Bone marrow (tissue), 2 donors: ENCODE measurements at places on chromosomes 5 and 9.

DNA sequence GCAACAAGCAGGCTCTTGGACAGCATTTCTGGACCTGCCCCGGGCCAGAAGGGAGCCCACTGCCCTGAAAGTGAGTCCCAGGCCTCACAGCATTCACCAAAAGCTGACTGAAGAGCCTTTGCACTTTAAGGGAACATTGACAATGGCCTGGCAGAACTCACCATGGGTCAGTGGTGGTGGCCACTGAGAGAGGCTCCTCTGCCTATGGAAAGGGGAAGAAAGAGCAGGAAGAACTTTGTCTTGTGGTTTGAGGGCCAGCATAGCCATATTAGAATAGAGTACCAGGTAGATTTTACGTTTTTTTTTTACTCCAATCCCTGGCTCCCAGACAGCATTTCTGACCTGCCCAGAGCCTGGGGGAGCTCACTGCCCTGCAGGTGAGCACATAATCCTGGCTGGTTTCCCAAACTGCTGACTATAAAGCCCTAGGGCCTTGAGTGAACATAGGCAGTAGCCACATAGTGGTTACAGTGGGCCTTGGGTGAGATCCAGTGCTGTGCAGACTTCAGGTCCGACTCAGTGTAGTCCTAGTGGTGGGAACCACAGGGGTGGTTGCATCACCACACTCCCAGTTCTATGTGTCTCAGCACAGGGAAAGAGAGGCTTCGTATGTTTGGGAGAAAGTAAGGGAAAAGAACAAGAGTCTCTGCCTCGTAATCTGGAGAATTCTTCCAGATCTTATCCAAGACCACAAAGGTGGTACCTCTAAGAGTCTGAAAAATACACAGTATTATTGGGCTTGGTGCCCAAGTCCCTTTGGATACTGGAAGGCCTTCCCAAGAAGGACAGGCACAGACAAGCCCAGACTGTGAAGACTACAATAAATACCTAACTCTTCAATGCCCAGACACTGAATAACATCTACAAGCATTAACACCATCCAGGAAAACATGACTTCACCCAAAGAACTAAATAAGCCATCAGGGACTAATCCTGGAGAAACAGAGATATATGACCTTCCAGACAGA lies 89.5 kb downstream of the TSSK1B start:
- no peak for DNase-seq

DNA sequence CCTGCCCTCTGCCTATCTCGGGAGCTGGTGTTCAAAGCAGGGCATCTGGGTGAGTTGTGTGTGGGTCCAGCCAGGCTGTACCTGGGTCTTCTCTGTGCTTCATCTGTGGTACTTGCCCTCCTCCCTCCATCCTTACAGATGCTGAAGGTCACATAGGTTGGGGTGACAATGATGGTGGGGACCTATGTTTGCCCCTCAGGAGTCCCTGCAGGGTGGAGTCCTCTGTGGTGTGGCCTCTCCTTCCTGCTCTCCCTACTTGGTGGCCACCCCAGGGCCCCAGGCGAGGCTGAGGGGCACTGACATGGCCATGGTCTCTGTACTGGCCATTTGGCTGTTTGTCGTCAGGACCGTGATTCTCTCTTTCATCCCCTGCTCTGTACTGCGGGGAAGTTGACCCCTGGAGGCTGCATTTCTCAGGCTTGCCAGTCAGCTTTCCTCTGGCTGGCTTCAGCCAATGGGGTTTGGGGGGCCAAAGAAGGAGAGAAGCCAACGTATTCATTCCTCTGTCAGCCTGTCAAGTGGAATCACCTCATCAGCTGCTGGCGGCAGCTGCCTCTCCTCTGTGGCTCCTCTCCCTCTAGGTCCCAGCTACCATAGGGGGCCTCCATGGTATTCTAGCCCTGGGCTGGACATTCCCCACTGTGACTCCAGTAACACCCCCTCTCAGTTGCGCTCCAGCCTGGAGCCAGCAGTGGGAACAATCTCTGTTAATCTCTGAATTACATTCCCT lies 4.6 kb downstream of the DCANP1 start:
- no peak for DNase-seq

- no peak for DNase-seq
These were observed 43.1 kb downstream of the LHX2 start for GRCh38 chr9:124054582-124055227.

- DNase-seq: no peak
These were observed 405.4 kb upstream of the ACTBL2 start for GRCh38 chr5:57887851-57888621.

GRCh38 chr5:56350011-56350596 lies 117.0 kb upstream of the ANKRD55 start:
- DNase-seq: no peak

DNA sequence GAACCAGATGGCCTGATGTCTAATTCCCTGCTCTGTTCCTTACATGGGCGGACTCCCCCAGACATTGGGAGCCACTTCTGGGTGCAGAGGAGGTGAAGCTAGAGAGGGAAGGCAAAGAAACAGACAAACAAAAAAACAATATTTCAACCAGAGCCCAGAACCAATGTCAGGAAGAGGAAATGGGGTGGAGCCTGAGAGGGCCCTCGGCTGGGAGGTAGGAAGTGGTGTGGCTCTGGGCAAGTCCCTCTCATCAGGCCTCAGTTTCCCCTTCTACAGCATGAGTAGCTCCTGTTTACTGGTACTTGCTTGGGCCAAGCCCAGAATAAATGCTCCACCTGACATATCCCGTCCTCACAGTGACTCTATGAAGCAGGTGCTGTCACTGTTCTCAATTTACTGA lies 11.1 kb downstream of the SH2D3C start:
- no peak for DNase-seq

DNA sequence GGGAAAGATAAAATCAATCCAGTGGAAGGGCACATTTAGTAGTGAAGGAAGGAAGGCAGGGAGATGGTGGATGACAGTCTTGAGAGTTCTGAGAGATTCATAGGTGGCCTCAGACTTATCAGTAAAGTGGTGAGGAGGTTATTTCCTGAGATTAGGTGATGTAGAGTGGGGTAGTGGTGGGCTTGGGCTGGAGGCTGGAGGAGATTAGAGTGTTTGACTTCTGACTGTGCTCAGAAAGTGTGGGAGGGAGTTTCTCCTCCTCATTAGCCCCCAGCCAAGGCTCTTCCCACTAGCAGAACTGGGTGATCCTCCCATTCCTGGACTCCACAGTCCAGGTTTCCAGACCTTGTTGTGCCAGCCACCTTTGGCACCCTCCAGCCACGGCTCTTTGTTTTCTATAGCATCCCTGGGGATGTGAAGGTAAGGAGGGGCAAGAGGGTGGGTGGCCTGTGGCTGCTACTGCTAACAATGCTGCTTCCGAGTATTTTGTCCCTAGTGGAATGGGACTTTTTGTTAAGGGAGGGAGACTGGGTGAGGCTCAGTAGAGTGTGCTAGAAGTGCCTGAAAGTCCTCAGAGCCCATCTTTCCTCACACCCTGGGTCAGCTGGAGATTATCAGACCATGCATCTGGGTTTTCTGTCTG lies 94.4 kb downstream of the ADRB2 start:
- no peak for DNase-seq

DNA sequence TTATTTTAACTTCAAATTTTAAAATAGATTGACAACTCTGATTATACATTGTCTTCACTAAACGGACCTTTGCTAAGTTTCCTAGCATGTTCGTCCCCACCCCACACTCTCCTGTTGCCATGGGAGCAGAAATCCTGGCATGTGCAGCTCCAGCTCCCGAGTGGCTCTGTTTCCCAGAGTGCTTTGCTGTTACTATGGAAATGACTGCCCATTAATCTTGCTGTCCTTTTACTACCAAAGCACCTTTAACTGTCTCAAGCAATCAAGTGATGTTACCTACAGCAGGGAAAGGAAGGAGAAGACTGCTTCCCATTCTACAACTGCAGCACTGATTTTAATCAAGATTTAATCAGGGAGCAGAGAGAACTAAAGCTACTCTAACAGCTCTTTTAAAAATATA lies 212.0 kb upstream of the KIF2A start:
- DNase-seq: no peak

- DNase-seq: no peak
These were observed 31.6 kb downstream of the IER5L start for GRCh38 chr9:129146441-129146941.

DNA sequence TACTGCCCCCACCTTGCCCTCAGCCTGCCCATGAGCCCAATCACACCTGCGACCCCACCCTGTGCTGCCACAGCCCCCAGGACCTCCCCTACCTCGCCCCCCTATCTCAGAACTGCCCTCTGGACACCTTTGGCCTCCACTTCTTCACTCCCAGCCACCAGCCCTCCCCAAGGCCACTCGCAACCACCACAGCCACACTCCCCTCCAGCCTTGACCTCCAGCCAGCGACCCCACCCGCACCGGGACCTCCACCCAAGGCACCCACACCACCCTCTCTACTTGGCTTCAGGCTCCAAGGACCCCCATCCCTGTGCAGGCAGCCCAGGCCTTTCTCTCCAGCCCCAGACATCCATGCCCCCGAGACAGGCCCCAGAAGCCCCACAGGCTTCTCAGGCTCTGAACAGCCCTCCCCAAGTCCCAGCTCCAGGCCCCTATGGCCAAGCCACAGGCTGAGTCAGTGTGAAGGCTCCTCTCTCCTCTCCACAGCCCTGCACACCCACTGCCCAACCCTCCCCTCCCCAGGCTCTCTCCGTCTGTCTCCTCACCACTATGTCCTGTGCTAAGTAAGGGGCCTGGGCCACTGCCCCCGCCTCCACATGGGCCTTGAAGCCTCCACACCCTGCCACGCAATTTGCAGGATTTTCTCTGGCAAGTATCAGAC lies 2.0 kb downstream of the AK1 start:
- no peak for DNase-seq

GRCh38 chr9:32986971-32987370 lies 14.5 kb downstream of the APTX start:
- no peak for DNase-seq

- DNase-seq: no peak
These were observed 19.3 kb downstream of the AK8 start for GRCh38 chr9:132858751-132859150.

GRCh38 chr9:110197330-110198187 lies 10.4 kb downstream of the C9orf152 start:
- DNase-seq: no peak

DNA sequence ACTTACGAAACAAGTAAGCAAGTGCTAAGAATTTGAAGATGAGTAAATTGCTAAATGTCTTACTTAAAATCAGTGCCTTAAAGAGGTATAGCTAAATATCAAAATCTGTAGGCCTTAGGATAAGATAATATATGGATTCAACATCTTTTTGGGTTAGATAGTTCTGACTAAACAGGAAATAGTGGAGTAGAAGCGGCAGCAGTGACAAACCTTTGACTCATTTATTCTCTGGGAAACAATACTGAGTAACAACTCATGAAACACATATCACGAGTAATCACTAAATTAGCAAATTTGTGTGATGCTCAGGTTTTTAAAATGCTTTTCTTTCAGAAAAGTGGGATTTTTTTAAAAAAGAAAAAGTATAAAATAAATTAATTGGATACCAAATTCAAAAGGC lies 762.1 kb upstream of the TYRP1 start:
- no peak for DNase-seq

- DNase-seq: no peak
These were observed 129.2 kb downstream of the GOLPH3 start for GRCh38 chr5:32044939-32045338.

DNA sequence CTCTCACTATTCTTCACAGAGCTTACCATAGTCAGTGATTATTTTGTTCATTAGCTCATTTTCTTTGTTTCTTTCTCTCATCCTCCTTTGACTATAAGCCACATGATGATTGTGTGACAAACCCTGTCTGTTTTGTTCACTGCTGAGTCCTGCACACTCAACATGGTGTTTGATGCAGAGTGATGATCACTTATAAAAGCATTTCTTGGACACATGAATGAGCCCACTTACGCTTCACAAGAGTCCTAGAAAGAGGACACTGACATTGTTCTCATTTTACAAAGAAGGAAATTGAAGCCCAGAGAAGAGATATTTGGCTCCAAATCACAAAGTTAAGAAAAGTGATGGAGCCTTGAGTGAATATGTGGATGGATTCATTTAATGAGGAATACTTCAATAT lies 13.4 kb downstream of the ABLIM3 start:
- DNase-seq: no peak

DNA sequence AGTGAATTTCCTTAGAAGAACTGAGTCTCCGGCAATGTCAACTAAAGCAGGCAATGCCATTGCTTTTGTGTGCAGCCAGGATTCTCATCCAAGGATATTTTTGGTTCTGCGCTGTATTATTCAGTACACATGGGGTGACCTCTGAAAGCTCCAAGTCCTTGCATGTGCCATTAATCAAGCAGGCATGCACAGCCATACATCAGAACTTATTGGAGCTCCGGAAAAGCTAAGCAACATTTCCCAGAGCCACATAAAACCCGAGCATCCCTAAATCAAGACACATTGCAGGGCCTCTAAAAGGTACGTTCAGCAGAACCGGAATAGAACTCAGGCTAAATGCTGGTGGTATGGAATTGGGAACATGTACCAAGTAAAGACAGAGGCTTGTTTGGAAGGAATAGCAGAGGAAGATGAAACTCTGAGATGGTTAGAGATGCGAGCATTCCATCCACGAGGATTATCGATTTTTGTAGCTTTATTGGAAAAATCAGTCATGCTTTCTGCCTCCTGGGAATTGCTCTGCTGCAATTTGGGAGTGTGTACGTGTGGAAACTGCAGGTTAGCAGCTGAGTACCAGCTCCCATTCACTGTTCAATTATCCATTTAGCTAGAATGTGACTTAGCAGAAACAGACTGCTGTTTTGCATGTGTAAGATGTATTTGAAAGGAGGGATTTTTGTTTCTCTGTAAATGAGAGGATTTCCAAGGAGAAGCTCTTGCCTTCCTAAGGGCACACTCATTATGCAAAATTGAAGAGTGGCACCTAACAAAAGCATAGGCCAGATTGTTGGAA lies 143.7 kb upstream of the WWC1 start:
- no peak for DNase-seq

- no peak for DNase-seq
These were observed 50.5 kb upstream of the FCN1 start for GRCh38 chr9:134968011-134968822.
